Activated CD4-positive, alpha-beta T cell treated with anti-CD3 and anti-CD28 coated beads for 36 hours (primary cell): ENCODE measurements at places on chromosomes 1 and 21.
A peak's percentile ranks its signal among the peaks of the same experiment; 100 is the strongest.

DNA sequence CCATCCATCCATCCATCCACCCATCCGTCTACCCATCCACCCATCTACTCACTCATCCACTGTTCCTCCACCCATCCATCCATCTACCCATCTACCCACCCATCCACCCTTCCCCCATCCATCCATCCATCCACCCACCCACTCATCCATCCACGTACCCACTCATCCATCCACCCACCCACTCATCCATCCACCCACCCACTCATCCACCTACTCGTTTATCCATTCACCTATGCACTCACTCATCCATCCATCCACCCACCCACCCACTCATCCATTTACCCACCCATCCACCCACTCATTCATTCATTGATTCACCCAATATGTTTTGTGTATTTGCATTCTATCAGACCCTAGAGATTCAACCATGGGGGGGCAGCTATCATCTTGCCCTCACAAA, 27.2 kb downstream of the TNFRSF8 start:
- no peak overlapping the region for H3K27ac ChIP-seq
- peaks cover 10% of the 10 kb centered on the region for H3K36me3 ChIP-seq
- no peaks in the 10 kb centered on the region for H3K27me3 ChIP-seq
- no peak for DNase-seq
- no peak overlapping the region for H3K4me3 ChIP-seq

DNA sequence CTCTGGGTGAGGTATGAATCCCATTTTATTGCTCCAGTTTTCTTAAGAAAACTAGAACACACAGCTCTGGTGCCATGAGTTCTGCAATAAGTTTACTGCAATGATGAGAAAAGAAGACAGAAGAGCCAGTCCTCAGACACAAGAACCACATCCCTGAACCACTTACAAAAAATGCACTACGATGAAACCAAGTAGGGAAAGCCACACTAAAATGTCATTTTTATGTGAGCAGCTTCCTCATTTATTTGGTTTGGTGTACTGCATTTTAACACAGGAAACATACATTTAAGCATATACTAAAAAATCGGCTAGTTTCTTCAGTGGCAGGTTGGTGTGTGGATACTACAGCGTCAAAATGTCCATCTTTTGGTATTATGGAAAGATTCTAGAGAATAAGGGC, 95.9 kb downstream of the PTPN14 start:
- H3K36me3 ChIP-seq: no peaks in the 10 kb centered on the region
- peaks cover 44% of the 10 kb centered on the region for H3K4me1 ChIP-seq
- no peak overlapping the region for H3K27ac ChIP-seq

GRCh38 chr21:14545906-14546480, at the start of gene SAMSN1:
SAMSN1 (minus strand) TSS chr21:14546315; CDS start chr21:14546261, 54 bp downstream.
- H3K4me3 ChIP-seq: peak within 1 kb of the TSS; percentile 83
- no peaks in the 10 kb centered on the region for H3K27me3 ChIP-seq
- H3K36me3 ChIP-seq: peaks cover 11% of the 10 kb centered on the region
- peaks cover 53% of the 10 kb centered on the region for H3K4me1 ChIP-seq
- DNase-seq: peak; percentile 82

- H3K27me3 ChIP-seq: no peaks in the 10 kb centered on the region
- H3K27ac ChIP-seq: no peak overlapping the region
- peaks cover 21% of the 10 kb centered on the region for H3K4me1 ChIP-seq
- no peak overlapping the region for H3K4me3 ChIP-seq
These were observed 48.7 kb downstream of the TRIM33 start for GRCh38 chr1:114462341-114462740.

DNA sequence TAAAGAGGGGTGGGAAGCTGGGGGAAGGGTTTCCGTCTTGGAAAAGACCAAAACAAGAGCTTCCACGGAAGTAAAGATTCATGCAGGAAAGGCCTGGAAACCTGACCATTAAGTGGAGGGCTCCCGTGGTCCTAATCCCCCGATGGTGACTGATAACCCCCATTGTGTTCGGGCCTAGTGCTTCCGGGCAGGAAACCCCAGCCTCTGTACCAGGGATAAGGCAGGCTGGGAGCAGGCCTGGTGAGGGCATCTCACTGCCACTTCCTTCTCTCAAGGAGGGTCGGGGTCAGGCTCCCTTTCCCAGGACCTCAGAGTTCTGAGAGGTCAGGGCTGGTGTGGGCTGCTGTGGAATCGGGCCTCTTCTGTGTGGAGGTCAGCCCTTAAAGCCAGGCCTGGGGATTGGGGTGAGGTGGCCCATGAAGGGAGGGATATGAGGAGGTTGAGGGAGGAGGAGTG, 136.9 kb downstream of the CDC7 start:
- H3K36me3 ChIP-seq: no peaks in the 10 kb centered on the region

DNA sequence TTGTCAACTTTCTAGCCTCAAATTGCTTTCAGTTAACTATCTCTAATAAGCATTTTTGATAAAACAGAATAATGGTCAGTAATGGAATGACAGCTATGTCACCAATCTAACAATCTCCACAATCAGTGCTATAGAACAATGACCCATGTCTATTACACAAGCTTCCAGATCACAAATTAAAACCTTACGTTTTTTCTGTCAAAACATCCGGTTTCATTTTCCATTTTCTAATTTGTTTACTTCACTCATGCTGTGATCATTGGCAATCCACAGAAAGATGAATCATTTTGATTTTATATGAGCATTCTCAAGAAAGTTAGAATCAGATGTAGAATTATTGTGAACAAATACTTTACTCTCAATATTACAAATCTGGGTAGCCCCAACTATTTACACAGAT, 80.3 kb downstream of the KCNT2 start:
- H3K4me1 ChIP-seq: no peaks in the 10 kb centered on the region
- no peaks in the 10 kb centered on the region for H3K27me3 ChIP-seq
- H3K36me3 ChIP-seq: no peaks in the 10 kb centered on the region
- H3K4me3 ChIP-seq: no peak overlapping the region
- no peak overlapping the region for H3K27ac ChIP-seq

- no peak for DNase-seq
- H3K36me3 ChIP-seq: no peaks in the 10 kb centered on the region
- no peaks in the 10 kb centered on the region for H3K4me1 ChIP-seq
- no peak overlapping the region for H3K27ac ChIP-seq
These were observed 18.5 kb downstream of the CLCA1 start for GRCh38 chr1:86487131-86487810.

- H3K4me1 ChIP-seq: no peaks in the 10 kb centered on the region
- H3K27me3 ChIP-seq: no peaks in the 10 kb centered on the region
- no peak for DNase-seq
- no peaks in the 10 kb centered on the region for H3K36me3 ChIP-seq
- no peak overlapping the region for H3K4me3 ChIP-seq
These were observed 1048.1 kb downstream of the BRINP3 start for GRCh38 chr1:189429610-189430009.

GRCh38 chr1:51622455-51622913, 5.6 kb downstream of the OSBPL9 start:
- H3K27me3 ChIP-seq: no peaks in the 10 kb centered on the region
- H3K4me1 ChIP-seq: peaks cover 37% of the 10 kb centered on the region
- H3K4me3 ChIP-seq: no peak overlapping the region
- DNase-seq: peak; percentile 35
- no peaks in the 10 kb centered on the region for H3K36me3 ChIP-seq

DNA sequence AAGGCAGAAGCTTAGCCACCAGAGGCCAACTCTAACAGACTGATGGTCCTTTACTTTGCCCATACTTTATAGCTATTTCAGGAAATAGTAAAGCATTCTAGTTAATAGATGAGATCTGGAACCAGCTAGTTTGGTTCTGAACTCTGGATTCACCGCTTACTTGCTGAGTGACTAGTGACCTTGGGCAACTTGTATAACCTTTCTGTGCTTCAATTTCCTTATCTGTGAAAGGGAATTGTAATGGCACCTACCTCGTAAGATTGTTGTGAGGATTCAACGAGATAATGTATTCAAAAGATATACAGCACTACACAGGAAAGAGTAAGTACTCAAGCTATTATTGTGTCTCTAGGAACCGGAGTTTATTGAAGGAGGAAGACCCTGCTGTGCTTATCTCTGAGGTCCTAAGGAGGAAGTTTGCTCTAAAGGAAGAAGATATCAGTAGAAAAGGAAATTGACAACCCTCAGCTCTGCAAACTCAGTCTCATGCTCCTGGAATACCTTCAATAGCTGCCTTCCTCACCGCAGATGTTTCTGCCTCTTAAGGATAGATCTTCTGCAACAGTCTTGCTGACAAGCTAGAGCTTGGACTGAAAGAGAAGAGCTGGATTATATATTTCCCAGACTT, 11.9 kb downstream of the MTFR1L start:
- H3K36me3 ChIP-seq: peaks cover 47% of the 10 kb centered on the region
- no peak overlapping the region for H3K4me3 ChIP-seq
- H3K27ac ChIP-seq: peak overlapping the region; percentile 33
- H3K4me1 ChIP-seq: peaks cover 6% of the 10 kb centered on the region

DNA sequence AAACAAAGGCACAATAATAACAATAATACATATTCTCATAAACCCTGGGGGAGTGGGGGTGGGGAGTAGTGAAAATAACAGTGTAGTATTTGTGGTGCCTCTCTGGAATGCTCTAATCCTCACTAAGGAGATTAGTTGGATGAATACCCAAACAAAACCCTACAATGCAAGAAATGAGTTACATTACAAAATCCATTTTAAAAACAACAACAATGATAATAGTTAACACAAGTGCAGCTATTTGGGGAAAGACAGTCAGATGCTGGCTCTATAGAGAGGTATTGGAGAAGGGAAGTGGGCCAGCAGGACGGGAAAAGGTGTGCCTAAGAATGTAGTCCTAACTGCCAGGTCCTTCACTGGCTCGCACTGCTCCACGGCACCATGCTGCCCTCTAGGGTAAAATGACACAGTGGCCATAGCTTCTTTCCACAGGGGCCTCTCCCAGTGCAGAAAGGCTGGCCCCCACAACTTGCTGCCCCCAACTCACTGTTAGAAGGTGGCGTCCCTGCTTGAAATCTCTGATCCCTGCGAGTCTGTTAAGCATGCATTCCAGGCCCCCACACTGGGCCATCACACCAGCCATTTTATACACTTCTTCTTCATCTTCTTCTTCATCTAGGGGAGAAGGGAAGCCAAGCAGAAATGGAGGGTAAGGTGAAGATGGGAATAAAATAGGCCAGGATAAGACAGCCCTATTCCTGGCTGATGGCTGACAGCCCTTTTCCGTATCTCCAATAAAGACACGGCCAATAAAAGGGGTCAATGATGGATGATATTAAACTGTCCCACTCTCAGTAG, 113.8 kb downstream of the UBR4 start:
- peaks cover 74% of the 10 kb centered on the region for H3K36me3 ChIP-seq
- no peak overlapping the region for H3K4me3 ChIP-seq
- no peaks in the 10 kb centered on the region for H3K4me1 ChIP-seq
- H3K27me3 ChIP-seq: no peaks in the 10 kb centered on the region

DNA sequence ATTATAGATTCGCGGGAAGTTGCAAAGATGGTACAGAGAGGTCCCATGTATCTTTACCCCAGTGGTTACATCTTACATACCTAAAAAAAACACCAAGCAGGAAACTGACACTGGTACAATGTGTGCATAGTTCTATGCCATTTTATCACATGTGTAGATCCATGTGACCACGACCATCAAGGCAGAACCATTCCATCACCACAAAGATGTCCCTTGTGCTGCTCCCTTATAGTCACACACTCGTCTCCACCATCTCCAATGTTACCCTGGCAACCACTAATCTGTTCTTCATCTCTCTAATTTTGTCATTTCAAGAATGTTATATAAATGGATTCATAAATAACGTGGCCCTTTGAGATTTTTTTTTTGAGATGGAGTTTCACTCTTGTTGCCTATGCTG, 156.9 kb upstream of the MAGI3 start:
- H3K27me3 ChIP-seq: peaks cover 6% of the 10 kb centered on the region
- no peak overlapping the region for H3K27ac ChIP-seq

DNA sequence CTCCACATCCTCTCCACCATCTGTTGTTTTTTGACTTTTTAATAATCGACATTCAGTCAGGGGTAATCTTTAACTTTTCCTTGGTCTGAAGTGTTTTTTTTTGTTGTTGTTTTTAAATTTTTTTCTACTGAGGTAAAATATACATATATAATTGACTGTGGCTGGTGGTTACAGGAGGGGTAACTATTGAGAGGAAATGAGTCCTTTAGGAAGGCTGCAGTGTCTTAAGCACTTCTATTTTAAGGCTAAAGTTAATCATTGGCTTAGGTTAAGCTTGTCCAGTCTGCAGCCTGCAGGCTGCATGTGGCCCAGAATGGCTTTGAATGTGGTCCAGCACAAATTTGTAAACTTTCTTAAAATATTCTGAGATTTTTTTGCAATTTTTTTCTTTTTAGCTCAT, 172.5 kb downstream of the CTH start:
- no peaks in the 10 kb centered on the region for H3K4me1 ChIP-seq
- no peaks in the 10 kb centered on the region for H3K27me3 ChIP-seq
- no peak overlapping the region for H3K27ac ChIP-seq
- H3K36me3 ChIP-seq: no peaks in the 10 kb centered on the region

DNA sequence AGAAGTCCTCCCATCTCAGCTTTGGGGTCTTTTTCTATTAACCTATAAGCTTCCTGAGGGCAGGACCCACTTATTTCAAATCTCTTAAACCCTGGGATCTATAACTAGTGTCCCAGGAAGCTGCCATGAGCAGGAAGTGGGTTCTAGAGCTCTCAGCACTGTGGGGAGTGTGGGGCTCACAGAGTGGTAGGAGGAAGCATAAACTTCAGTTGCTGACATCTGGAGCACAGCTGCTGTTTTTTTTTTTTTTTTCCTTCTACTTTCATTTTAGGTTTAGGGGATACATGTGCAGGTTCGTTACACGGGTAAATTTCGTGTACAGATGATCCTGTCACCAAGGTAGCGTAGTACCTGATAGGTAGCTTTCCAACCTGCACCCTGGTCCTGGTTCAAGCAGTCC, 59.3 kb downstream of the AK4 start:
- H3K27me3 ChIP-seq: peaks cover 7% of the 10 kb centered on the region
- no peak overlapping the region for H3K27ac ChIP-seq
- H3K4me1 ChIP-seq: peaks cover 9% of the 10 kb centered on the region

GRCh38 chr1:85494074-85494903, 29.3 kb upstream of the DDAH1 start:
- H3K4me3 ChIP-seq: no peak overlapping the region
- no peaks in the 10 kb centered on the region for H3K4me1 ChIP-seq
- DNase-seq: no peak
- H3K27ac ChIP-seq: no peak overlapping the region
- H3K36me3 ChIP-seq: no peaks in the 10 kb centered on the region
- H3K27me3 ChIP-seq: peaks cover 4% of the 10 kb centered on the region

DNA sequence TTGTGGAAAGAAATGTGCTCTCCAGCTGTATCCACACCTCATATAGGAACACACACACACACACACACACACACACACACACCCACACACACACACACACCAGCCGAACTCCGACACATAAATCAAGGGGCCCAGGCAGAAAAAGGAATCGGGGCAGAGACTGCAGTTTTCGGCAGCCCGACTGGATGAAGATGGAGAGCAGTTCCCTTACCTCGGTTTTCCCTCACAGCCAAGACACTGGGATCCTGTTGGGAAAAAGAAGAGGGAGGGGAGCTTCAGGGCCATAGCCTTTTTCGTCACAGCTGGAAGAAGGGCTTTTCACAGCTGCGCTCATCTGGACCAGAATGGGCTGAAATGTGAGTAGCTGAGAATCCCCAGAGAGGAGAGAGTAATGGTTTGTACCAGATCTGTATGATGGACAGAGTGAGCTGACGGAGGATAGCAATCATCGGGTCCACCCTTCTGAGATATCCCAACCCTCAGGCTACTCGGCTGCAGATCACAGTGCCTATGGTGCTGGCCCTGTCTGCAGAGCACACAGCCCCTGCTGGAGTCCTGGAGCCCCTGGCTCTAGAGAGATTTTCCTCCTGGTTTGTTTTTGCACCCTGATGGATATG, 37.7 kb downstream of the PIK3C2B start:
- H3K36me3 ChIP-seq: peaks cover 42% of the 10 kb centered on the region
- H3K27me3 ChIP-seq: no peaks in the 10 kb centered on the region
- H3K27ac ChIP-seq: no peak overlapping the region
- peaks cover 35% of the 10 kb centered on the region for H3K4me1 ChIP-seq

GRCh38 chr1:21865943-21866706, 54.1 kb downstream of the LDLRAD2 start:
- no peak overlapping the region for H3K27ac ChIP-seq
- H3K27me3 ChIP-seq: no peaks in the 10 kb centered on the region
- no peak overlapping the region for H3K4me3 ChIP-seq
- H3K4me1 ChIP-seq: no peaks in the 10 kb centered on the region
- H3K36me3 ChIP-seq: peaks cover 7% of the 10 kb centered on the region
